ENCODE measurements at places on chromosomes 12 and 14.

- no peak for DNase-seq
These were observed 643 bp upstream of the TAMALIN start for GRCh38 chr12:52005903-52006703.

DNA sequence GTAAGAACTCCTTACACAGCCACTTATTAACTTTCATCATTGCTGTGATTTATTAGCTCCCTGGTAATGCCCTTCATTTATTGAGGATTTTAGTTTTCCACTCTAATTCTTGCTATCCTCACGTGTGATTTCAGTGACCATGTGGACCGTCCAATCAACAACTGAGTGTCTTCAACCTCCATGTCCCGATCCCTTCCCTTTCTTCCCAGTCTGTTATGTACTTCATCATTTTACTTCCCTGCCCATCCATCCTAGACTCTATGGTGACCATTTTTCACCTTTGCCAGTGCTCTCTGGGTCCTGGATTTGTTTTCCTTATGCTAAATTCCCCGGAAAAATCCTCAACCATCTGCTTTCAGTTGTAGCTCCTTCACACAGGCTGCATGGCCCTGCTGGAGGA, 111.0 kb downstream of the MSRB3 start:
- DNase-seq = no peak

- peak; percentile 74 for DNase-seq
These were observed 289.9 kb upstream of the KITLG start for GRCh38 chr12:88870000-88870737.

DNA sequence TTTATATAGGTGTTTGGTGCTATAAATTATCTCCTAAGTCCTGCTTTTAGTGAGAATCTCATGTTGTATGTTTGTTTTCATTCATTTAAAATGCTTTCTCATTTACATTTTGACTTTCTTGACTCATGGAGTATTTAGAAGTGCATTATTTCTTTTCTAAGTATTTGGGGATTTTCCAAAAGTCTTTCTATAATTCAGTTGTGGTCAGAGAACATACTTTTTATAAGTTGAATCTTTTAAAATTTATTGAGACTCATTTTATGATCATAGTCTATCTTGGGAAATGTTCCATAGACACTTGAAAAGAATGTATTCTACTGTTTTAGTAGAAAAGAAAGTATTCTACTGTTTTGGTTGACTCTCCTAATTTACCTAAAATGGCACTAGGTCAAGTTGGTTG, 168.2 kb downstream of the AKAP6 start:
- peak; percentile 70 for DNase-seq
